ENCODE measurements at places on chromosomes 5 and 9. TPM values are rescaled to one million over a fixed set of nuclear protein-coding genes. Genes with fewer than 3 reads are reported as not detected.

MLANA gene
- not detected for total RNA-seq

ASPN gene
- not detected for total RNA-seq

RLN1 gene
- not detected for total RNA-seq

MRNIP gene
- 13.6 TPM for total RNA-seq

DRD1 gene
- not detected for total RNA-seq

FOXD4L3 gene
- total RNA-seq, result not detected

DNA sequence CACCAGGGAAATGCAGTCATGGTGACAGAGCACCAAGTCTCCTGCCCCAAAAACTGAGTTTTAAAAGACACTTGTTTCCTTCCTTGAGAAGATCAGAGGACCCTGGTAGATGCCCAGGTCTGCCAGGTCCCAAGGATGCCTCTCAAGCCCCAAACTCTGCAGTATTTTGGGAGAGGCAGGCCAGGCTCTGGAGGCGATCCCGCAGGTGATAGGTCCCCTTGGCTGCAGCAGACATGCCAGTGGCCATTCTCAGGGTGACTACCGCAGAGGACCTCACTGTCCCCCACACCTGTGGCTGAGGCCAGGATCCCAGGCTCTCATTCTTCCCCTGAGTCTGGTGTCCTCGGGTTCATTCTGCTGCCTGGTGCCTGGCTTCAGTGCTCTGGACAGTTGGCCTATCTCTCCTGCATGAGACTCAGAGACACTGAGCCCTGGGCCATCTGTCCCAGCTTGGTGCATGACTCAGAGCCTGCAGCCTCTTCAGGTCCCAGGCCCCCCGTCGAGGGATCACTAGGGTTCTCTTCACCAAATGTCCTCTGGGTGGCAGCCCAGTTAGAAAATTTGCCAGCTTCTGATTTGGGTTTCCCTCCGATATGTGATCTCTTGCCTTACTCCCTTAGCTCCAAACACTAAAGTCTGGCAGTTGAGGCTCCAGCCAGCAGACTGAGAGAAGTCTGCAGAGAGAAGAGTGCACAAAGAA lies 59.7 kb upstream of the GARNL3 start:
- no peak for DNase-seq

GRCh38 chr5:6765612-6766525 lies 52.6 kb downstream of the TENT4A start:
- peak; percentile 83 for DNase-seq

DNA sequence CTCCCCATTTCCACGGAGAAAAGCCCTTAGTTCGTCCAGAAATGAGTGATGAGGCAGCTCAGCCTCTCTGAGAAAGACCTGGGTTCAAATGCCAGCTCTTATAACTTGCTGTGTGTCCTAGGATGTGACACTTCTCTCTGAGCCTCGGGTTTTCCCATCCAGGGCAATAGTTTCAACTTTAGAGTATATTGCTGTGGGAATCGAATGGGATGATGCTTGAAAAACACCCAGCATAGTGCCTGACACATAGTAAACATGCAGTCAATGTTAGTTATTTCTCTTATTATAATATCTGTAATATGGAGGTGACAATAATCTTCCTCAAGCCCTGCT lies 430 bp upstream of the MAPKAP1 start:
- DNase-seq, result no peak

GRCh38 chr9:121839726-121840500 lies 188.5 kb downstream of the DAB2IP start:
- DNase-seq, result no peak

DNA sequence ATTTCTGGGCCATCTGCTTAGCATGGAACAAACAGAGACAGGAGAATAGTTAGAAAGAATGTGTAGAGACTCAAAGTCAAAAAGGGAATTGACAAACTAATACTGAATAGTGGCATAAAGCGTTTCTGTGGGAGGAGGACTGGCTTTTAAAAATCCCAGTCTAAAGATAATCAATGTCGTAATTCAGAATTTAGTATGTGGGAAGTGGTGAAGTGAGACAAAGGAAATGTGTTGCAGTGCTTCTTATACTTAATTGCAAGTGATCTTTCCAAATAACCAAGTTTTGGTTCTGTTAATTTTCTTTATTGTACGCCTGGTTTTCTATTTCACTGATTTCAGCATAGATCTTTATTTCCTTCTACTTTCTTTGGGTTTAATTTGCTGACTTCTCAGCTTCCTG lies 133.2 kb downstream of the ENTREP1 start:
- no peak for DNase-seq

- DNase-seq, result no peak
Measured at GRCh38 chr9:110979636-110980035, 58.6 kb downstream of the LPAR1 start.

- no peak for DNase-seq
Measured at GRCh38 chr9:35650341-35651158, at the start of gene SIT1. Gene SIT1, minus strand, starts transcription at chr9:35650931. Its CDS starts 78 bp downstream, at chr9:35650853.

DNA sequence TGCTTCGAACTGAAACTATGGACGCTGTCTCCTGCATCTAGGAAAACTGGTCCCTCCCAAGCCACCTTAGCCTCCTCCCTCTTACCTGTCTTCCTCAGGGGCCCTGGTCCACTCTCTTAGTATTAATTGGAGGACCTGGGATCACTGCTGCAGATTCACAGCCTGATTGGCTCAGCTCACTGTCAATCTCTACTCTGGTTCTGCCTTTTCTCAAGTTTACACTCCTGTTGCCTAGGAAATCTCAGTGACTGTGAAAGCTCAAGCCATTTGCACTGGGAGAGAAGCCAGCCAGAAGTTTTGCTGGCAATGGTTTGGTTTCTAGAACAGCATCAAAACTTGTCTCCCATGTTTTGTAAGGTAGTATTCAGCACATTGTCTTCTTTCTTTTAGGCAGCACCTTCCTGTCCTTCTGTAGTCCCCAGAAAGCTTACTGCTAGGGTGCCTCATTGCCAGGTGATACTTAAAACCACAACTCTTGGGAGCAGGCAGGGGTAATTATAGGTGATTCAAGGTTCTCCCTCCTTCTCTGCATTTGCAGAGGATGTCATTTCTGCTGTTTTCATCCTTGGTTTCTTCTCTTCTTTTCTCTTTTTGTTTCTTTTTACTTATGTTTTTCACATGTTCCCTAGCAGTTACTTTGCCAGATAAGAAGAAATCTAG lies at the start of gene CAPSL:
CAPSL (minus strand) TSS at position 55 of the 660 bp plus-strand sequence. CDS start 17,502 bp downstream, outside the sequence.
- DNase-seq, result no peak

DNA sequence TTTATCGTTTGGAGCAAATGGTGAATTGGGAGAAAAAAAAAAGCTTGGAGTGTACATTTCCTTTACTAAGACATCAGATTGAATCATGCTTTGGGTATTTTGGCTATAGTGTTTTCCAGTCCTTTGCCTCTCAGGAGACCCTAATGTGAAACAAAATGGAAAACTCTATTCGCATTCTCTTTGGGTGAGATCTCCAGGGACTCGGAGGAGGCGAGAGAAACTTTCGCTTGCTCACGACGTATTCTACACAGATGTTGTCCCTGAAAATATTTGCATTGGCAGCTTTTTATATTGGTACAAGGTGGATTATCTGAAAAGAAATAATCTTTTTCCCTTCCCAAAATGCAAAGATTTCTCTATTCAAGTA lies 1240.1 kb upstream of the WWC1 start:
- no peak for DNase-seq

- DNase-seq, result no peak
Measured at GRCh38 chr5:108945094-108945493, 197.4 kb downstream of the FER start.

DNA sequence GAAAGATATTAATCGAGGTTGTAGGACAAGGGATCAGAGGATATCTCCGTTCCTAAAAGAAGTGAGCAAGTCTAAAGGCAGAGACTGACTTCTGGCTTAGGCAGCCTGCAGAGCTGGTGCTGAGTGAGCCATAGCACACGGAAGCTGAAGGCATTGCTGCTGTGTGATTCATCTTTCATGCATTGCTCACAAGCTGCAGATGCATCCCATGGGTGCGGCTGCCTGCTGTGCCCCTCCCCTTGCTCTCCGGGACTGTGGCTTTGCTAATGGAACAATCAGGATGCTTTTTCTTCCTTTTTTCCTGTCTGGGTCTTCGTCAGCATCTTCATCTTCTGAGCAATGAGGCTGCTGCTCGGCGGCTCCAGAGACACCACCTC lies 341.4 kb downstream of the DIRAS2 start:
- DNase-seq, result peak; percentile 93

GRCh38 chr5:172361566-172362238 lies 78.1 kb upstream of the UBTD2 start:
- DNase-seq, result peak; percentile 87

GRCh38 chr5:135445306-135445985 lies 1.7 kb downstream of the DCANP1 start:
- no peak for DNase-seq

DNA sequence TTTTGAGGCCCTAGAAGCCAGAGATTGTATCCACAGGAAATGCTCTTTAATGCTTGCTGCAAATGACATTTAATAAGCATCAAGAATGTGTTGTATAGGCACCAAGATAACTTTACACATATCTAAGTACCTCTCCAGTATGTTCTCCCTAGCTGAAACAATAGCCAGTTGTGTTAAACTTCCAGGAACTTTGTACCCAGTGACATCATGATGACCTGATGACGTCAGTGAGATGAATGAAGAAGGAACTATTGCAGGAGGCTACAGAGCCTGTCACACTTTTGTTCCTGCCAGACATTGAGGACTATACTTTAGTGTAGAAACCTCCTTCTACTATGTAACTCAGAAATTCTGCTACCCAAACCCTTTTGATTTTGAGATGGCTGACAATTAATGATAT lies 129.8 kb downstream of the CD180 start:
- no peak for DNase-seq

- DNase-seq, result no peak
Measured at GRCh38 chr9:77161191-77161590, 16.1 kb upstream of the VPS13A start.

DNA sequence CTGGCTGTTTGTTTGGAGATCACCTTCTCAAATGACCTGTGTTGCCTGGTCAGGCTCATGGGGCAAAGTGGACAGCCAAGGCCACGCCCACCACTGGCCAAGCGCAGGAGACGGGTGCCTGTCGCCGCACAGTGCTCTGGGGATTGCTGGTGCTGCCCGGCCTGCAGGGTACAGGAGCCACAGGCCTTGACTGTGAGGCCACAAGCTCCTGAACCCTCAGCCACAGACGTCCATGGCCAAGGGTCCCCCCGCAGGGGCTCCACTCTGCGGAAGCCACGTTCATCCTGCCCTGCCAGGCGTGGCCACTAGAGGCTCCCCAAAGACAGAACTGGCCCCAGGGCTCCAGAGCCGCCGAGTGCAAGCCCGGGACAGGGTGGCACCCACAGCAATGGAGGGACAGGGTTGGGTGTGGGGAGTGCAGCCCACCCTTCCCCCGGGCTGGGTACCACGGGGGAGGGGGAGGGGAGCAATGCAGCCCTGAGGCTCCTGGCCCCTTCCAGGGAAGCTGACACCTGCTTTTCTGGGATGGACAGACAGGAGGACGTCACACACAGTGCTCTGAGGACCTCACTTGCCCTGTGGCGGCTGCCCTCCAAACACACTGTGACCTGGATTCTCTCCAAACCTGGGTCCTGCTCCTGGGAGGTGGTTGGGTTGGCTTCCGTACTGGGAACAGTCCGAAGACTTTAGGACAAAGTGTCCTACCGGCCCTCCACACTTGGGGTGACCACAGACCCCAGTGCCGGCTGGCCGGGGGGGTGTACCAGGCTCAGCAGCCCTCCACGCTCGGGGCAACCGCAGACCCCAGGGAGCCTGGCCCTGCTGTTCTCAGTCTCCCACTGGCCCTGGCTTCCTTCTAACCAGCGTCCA lies 21.5 kb downstream of the TPPP start:
- peak; percentile 82 for DNase-seq

DNA sequence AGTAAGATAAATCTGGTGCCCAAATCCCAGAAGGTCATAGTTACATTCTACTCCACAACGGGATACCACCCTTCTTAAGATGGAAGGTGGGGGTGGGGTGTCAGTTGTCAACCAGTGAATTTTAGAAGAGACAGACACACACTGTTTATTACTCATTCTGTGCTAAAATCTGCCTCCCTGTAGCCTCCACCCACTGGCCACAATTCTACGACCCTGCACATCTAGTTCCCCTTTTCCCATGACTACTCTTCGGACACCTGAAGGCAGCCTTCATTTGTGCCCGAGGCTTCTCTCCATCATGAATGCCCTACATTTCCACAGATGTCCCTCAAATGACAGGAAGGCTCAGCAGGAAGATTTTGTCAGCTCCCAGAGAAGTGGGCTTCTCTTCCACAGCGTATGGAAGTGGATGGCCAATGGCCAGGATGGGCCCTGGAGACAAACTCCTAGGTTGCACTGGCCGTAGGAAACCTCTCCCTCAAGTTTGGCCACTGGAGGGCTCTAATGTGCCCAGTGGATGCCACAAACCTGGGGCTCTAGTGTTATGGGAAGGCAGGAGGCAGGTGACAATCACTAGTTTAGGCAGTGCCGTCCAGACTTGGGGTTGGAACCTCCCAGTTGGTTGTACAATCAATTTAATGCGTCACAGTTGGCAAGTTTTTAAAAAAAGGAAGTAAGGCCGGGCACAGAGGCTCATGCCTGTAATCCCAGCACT lies 46.6 kb downstream of the PTPN3 start:
- no peak for DNase-seq

DNA sequence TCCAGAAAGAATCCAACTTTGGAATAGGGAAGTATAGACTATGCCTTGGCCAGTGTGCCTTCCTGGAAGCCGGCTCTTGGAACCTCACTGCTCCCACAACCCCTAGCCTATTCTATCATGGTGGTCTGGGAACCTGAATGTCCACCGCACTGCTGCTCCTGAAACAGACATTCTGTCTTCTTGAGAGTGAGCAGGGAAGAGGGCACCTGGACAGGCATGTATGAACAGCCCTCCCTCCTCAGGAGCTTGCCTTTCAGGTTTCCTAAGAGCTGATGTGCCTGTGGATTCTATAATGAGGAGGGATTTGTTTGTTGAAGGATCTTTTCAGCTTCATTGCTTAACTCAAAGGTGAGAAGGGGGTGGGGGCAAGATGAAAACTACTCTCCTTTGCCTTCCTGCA lies 55.1 kb upstream of the XPA start:
- DNase-seq, result no peak

- DNase-seq, result no peak
Measured at GRCh38 chr5:150672237-150672883, 11.3 kb downstream of the MYOZ3 start.

DNA sequence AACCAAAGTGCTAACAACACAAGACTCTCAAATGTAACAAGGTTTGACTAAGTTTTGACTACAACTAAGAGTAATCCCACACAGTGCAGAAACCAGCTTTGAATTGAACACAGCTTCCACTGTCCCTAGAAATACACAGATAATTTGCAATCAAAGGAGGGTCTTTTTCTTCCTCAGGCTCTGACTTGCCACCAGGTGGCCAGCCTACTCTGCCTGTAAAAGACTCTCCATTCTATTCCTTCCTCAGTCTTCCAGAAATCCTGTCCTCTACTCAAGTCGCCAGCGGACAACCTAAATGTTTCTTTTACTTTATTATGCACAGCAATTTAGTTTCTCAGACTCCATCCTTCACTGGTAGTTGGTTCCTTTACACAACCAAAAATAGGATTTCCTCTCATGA lies 32.2 kb upstream of the MCTP1 start:
- no peak for DNase-seq

- no peak for DNase-seq
Measured at GRCh38 chr9:133709691-133710571, 28.2 kb downstream of the SARDH start.

GRCh38 chr9:70617033-70617828 lies 202.8 kb upstream of the KLF9 start:
- DNase-seq, result no peak

All from NCI-H460 (cell line).